ENCODE measurements at places on chromosomes 7 and 10.

- no peak for DNase-seq
Observed at GRCh38 chr7:99944497-99945070, 15.2 kb upstream of the GJC3 start.

DNA sequence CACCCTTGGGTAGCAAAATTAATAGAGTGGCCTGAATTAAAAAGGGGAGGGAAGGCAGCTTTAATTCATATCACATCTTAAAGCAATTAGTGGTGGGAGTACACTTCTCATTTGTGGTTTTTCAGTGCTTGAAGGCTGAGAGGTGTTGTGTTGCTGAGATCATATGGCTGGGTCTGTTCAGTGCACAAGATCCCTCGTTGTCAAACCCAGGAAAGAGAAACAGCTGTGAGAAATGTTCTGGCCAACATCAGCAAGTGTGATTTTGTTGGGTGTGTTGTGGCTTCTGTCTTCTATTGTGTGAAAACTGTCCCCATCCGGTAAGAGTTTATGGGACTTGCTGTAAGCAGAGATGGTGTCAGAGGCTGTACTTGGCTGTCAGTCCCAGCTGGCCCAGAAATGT lies 197.9 kb upstream of the BMPER start:
- DNase-seq = no peak

DNA sequence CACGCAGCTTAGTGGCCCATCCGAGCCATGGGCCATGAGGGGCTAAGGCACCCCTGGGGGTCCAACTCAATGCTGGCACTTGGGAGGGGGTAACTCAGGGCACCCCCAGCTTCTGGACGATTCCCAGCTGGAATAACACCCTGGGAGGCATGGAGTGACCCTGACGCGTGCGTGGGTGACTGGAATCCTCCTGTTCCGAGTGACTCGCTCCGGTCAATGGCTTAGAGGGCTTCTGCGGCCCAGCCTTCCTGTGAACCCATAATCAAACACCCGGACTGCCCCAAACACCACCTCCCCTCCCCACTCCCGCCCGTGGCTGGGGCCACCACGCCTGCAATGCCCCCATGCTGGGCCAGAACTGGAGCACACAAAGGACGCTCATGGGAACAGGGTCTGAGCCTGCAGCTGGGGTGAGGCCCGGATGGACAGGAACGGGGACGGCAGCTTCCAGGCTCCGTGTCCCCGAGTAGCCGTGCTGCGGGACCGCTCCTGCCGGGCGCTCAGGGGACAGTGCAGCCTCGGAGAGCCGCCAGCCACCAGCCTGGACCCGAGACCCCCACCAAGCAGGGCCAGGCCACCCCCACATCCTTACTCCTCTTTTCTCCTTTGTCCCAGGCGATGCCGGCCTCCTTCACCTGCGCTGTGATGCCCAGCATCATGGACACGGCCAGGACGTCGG lies 8.5 kb downstream of the INTS1 start:
- no peak for DNase-seq

GRCh38 chr7:17126413-17127268 lies 171.8 kb upstream of the AHR start:
- DNase-seq = no peak

GRCh38 chr7:134298902-134299683 lies 17.6 kb downstream of the SLC35B4 start:
- peak; percentile 40 for DNase-seq

DNA sequence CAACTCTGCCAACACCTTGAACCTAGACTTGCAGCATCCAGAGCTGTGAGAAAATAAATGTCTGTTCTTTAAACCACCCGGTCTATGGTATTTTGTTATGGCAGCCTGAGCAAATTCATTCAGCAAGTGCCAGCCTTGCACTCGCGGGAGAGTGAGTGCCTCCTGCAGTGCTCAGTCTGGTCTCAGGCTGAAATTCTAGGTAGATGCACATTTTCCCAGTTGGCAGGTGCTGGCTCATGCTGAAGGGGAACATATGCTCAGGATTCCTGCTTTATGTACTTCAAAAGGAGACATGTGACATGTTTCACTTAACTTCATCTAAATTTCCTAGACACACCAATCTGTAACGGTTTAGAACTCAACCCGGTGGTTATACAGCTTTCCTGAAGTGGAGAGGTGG lies 170.8 kb downstream of the MGMT start:
- no peak for DNase-seq

- DNase-seq = no peak
Observed at GRCh38 chr10:80408242-80409101, at the start of gene PRXL2A. Gene PRXL2A, plus strand, starts transcription at chr10:80408551. Its CDS starts 11,917 bp downstream, at chr10:80420468.

- DNase-seq = no peak
Observed at GRCh38 chr7:26687032-26687431, 177.4 kb downstream of the SKAP2 start.

GRCh38 chr10:72274730-72275350 lies 1.1 kb downstream of the DDIT4 start:
- DNase-seq = peak; percentile 2

- no peak for DNase-seq
Observed at GRCh38 chr10:73983096-73984047, 14.5 kb upstream of the VCL start.

- no peak for DNase-seq
Observed at GRCh38 chr7:102944241-102944640, 31.4 kb downstream of the LRRC17 start.

- no peak for DNase-seq
Observed at GRCh38 chr7:128153436-128153835, 87.6 kb upstream of the LEP start.

- no peak for DNase-seq
Observed at GRCh38 chr7:100153708-100154535, 4.6 kb downstream of the TRAPPC14 start.

DNA sequence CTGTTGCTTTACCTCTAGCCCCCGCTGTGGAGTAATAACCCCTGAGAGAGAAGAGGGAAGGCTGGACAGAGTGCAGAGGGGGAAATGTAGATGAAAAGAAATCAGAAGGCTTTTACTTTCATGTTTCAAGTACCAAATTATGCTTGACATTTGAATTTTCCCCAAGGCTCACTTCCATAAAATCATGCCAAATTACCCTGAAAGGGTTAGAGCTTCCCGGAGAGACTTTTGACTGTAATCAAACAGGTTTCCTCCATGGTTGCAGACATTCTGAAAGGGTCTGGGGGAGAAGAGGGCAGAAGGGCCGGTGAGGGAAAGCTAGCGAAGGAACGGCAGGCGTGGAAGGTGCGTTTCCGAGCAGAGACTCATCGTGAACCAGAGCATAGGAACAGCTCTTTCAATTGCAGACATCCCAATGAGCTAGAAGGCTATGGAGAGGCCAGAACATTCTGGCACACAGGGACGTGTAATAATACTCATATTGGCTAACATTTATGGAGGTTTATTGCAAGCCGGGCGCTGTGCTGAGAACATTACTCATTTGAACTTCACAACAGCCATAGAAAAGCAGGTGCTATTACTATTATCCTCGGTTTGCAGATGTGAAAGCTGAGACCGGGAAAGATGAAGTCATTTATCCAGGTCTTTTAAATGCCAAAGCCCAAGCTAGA lies 620.8 kb upstream of the AUTS2 start:
- no peak for DNase-seq

DNA sequence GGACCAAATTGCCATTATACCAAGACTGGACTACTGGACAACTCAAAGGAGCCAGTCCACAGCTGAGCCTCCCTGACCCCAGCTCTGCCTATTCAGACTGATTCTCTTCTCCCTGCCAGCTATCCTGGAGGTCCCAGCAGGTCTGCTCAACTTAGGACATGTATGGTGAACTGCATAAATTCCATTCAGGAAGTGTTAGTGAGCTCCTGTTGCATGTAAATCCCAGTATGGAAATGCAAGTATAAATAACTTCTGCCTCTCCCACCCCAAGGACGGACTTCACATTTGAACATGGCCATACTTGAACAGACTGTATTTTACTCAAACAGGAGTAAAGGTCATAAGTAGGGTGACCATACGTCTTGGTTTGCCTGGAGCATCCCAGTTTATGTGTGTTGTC lies 128.4 kb downstream of the CHCHD3 start:
- DNase-seq = no peak

Data from NCI-H2081 treated with DMSO at 0.1 percent for 48 hours (cell line).